Renal pelvis (tissue), 12 donors: ENCODE measurements at places on chromosomes 2 and 18. TPM values are rescaled to one million over a fixed set of nuclear protein-coding genes. Genes with fewer than 3 reads are reported as not detected.

DNA sequence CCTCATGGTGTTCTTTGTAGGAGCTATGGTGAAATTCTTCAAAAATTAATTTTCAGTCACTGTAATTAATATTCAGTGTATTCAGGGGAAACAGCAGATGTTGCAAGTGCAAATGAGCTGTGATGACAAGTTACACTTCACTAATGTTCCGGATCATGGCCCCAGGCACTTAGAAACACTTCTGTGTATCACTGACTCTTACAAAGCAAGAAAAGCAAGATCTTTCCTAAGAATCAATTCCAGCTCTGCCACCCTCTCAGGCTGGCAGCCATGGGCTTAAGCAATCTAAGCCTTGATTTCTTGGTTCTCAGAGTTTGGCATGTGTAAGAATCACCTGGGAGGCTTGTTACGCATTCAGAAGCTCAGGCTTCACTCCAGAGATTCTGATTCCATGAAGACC is 78.0 kb downstream of the MARCHF4 start:
- DNase-seq, result no peak

- no peak for DNase-seq
Measured at GRCh38 chr2:56286936-56287335, 103.1 kb downstream of the CCDC85A start.

GRCh38 chr18:35888329-35888728 is 84.2 kb upstream of the RMP24 start:
- no peak for DNase-seq

DNA sequence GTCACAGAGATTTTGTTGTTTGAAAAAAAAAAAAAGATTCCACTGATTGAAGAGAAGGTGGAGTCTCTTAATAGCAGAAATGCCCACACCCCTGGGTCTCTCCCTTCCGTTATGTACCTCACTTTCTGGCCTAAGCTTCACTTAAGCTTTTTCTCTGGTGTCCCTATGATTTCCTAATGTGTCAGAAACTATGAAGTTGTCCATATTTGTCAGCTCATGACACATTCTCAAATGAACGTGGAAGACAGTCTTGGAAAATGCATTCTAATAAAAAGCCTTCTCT is 5.4 kb upstream of the MALL start:
- no peak for DNase-seq

DNA sequence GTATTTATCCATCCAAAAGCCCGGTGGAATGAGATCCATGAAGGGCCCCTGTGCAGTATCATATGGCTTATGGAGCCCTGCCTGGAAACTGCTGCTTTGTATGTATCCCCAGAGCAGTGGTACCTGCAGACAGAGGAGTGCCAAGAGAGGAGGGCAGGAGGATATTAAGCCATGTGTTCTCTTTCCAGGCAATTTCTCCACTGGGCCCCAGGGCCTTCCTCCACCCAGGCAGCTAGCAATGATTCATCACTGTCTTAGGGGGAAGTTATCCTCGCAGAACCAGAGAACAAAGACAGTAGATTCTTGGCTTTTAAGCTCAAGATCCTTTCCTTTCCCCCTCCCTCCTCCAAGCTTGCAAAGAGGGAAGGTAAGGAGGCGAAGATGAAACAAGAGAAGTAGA is 98.1 kb downstream of the LRRC30 start:
- no peak for DNase-seq

DLX1 gene
- polyA plus RNA-seq, result 0.44 TPM
